Mucosa of gallbladder (tissue), 1 donor: ENCODE measurements at places on chromosomes 13 and 19. TPM values are rescaled to one million over a fixed set of nuclear protein-coding genes. Genes with fewer than 3 reads are reported as not detected.

Gene GIPC3
- total RNA-seq = 1.3 TPM

Gene YJEFN3
- total RNA-seq = 8.9 TPM

Gene OR4F17
- not detected for total RNA-seq

Gene ATCAY
- 0.63 TPM for total RNA-seq

Gene KRTDAP
- not detected for total RNA-seq

Gene OR7C1
- 0.14 TPM for total RNA-seq

Gene FARP1
- 112 TPM for total RNA-seq
